NCI-H524 treated with DMSO at 0.1 percent for 48 hours (cell line): ENCODE measurements at places on chromosomes 7 and 10.

GRCh38 chr7:16223963-16224707, 197.2 kb downstream of the CRPPA start:
- DNase-seq: no peak

GRCh38 chr10:119342335-119342734, 135.0 kb downstream of the GRK5 start:
- no peak for DNase-seq

DNA sequence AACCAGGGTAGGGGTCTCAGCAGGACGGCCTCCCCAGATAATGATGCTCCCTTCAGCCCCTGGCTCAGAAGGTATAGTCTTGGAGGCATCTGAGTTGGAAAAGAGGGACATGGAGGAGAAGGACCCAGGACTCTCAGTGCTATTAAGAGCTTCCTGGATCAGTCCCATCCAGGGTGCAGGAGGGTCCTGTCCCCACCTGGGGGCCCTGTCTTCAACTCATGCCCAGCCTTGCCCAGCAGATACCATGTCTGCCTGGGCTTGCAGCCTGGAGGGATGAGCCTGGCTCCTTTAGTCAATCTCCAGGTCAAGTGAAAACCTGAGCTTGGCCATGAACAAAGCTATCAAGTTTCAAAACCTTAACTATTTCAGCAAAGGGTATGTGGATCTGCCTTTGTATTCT, 67.6 kb downstream of the PRTFDC1 start:
- DNase-seq: no peak

DNA sequence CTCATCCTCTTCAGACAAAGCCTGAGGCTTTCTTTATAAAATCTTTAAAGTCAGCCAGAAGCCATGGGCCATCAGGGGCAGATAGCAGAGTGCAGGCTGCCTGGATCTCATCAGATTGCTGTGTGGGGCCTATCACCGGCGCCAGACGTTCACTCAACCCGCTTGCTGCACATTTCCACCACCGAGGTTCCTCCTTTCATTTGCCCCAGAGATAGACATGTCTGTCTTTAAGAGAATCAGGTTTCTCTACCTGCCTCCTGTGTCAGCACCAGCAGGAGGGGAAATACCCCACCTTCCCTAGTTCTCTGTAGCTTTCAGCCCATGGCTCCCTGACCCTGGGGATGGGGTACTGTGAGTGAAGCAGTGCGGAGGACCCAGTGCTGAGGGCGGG, 22.0 kb downstream of the SLC18A2 start:
- no peak for DNase-seq

DNA sequence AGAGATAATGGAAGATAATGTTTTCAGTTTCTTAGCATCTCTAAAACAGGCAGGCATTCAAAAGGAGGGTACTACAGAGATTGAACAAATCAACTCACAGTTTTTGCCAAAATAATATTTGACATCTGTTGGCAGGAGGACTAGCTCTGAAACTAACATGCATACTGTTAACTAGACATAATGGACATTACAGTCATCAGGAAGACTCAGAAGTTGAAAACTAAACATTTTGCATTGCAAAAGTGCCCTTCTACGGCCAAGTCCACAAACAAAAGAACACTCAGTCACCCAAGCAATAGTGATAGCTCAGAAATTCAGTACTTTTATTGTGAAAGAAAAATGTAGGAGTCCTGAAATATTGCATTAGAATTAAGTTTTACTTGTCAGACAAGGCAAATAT, 399.0 kb downstream of the HGF start:
- DNase-seq: no peak

GRCh38 chr7:121501566-121501965, 105.5 kb upstream of the FAM3C start:
- DNase-seq: no peak

GRCh38 chr7:44264221-44264931, 61.0 kb downstream of the CAMK2B start:
- peak; percentile 87 for DNase-seq

DNA sequence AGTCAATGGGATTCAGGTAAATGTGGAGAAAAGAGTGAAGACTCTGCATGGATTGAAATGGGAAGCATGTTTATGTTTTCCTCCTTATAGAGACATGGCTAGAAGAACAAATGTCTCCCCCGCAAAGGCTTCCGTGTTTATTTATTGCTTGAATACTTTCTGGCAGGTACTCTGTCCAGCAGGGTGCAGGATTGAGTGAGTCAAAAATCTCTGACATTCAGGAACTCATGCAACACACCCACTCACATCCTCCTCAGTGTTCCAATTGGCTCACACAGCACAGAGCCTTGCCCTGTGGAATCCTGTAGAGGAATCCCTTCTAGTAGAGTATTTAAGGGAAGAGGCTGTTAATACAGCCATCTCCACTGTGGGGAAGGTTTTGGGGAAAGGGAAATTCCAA, 290.3 kb upstream of the VWC2 start:
- no peak for DNase-seq

- no peak for DNase-seq
These were observed 494.8 kb downstream of the PARD3 start for GRCh38 chr10:34320265-34320664.

GRCh38 chr7:91320366-91321078, 56.3 kb downstream of the FZD1 start:
- no peak for DNase-seq

- no peak for DNase-seq
These were observed 878.0 kb upstream of the KCND2 start for GRCh38 chr7:119395024-119395423.

GRCh38 chr7:978049-978346, 2.6 kb upstream of the COX19 start:
- no peak for DNase-seq

GRCh38 chr10:58318346-58318745, 16.5 kb upstream of the UBE2D1 start:
- DNase-seq: no peak

- DNase-seq: no peak
These were observed 17.2 kb downstream of the MNX1 start for GRCh38 chr7:156993021-156993924.

- DNase-seq: no peak
These were observed 487.7 kb upstream of the AUTS2 start for GRCh38 chr7:69110450-69111050.

DNA sequence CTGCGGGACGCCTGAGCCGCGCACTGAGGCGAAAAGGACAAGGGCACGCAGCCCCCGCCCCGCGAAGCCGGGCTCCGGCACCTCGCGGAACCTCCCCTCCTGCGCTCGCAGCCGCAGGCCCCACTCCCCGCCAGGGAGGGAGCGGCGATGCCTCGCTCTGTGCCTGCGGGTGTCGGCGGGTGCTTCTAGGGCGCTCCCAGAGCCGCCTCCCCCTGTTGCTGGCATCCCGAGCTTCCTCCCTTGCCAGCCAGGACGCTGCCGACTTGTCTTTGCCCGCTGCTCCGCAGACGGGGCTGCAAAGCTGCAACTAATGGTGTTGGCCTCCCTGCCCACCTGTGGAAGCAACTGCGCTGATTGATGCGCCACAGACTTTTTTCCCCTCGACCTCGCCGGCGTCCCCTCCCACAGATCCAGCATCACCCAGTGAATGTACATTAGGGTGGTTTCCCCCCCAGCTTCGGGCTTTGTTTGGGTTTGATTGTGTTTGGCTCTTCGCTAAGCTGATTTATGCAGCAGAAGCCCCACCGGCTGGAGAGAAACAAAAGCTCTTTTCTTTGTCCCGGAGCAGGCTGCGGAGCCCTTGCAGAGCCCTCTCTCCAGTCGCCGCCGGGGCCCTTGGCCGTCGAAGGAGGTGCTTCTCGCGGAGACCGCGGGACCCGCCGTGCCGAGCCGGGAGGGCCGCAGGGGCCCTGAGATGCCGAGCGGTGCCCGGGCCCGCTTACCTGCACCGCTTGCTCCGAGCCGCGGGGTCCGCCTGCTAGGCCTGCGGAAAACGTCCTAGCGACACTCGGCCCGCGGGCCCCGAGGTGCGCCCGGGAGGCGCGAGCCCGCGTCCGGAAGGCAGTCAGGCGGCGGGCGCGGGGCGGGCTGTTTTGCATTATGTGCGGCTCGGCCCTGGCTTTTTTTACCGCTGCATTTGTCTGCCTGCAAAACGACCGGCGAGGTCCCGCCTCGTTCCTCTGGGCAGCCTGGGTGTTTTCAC, 519 bp downstream of the ITGB8 start:
- DNase-seq: no peak

DNA sequence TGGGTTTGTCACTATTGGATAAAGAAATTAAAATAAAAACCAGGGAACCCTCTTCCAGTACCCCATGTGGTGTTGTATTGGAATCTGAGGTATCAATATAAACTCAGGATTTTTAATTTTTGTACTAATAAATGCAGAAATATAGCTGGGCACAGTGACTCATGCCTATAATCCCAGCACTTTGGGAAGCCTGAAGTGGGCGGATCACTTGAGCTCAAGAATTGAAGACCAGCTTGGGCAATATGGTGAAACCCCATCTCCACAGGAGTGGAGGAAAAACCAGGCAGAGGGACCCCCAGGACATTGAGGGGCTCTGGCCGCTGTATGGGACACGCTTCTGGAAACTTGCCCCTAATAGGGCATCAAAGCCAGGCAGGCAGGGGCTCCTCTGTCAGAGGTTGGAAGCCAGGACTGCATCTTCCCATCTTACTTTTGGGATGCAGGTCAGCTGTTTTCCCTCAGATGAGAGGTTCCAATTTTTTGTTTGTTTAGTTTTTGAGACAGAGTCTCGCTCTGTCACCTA, 11.1 kb downstream of the ADIRF start:
- no peak for DNase-seq

DNA sequence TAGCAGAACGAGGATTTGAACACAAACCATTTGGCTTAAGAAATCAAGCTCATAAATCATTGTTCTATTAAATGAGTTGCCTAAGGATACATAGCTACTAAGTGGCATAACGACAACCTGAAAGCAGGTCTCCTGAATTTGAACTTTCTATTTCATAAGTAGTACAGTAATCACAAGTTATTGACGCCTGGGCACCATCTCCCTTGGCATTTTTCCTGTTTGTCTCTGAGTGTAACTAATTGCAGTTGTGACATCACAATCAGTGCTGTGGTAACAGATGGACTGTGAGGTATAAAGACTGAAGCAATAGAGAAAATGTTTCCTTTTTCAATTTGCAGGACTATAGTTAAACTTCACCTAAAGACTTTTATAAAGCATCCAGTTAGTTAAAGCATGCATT, 6.4 kb upstream of the CSTF2T start:
- DNase-seq: no peak

GRCh38 chr10:62506371-62506770, 132.2 kb downstream of the ZNF365 start:
- no peak for DNase-seq

DNA sequence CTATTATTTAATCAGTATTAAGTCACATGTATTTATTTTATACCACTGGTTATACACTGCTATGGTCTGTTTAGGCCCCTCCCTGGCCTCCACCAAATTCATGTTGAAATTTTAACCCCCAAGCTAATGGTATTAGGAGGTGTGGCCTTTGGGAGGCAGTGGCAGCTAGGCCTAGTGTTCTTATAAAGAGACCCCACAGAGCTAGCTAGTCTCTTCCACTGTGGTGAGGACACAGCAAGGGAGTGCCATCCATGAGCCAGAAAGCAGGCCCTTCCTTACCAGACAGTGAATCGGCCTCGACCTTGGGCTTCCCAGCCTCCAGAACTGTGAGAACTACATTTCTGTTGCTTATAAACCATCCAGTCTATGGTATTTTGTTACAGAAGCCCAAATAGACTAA, 28.7 kb downstream of the RBM48 start:
- no peak for DNase-seq

GRCh38 chr10:96910488-96911395, 78.6 kb downstream of the LCOR start:
- no peak for DNase-seq

GRCh38 chr7:134083766-134084487, 43.2 kb upstream of the LRGUK start:
- DNase-seq: no peak

- no peak for DNase-seq
These were observed 127.7 kb downstream of the ADARB2 start for GRCh38 chr10:1609648-1609970.
